ENCODE measurements at places on chromosomes 11 and 22.

GRCh38 chr11:121711236-121711635, 258.5 kb upstream of the SORL1-AS1 start:
- no peak for DNase-seq

DNA sequence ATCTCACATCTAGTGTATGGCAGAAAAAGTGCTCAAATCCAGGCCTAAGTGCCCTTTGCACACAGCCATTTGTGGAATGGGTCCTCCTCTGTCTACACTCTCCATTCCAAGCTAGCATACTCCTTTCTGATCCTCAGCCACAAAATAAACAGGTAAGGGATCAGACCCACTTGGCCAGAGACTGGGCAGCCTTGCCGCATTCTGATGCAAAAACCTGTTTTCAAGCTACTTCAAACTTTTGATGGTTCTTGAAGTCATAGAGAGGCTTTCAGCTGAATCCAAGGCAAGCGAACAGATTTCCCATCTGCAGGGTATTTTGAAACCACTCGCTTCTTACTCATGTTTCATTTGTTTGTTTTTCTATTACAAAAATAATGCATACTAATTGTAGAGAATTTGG, 136.6 kb upstream of the NAV2 start:
- no peak for DNase-seq

DNA sequence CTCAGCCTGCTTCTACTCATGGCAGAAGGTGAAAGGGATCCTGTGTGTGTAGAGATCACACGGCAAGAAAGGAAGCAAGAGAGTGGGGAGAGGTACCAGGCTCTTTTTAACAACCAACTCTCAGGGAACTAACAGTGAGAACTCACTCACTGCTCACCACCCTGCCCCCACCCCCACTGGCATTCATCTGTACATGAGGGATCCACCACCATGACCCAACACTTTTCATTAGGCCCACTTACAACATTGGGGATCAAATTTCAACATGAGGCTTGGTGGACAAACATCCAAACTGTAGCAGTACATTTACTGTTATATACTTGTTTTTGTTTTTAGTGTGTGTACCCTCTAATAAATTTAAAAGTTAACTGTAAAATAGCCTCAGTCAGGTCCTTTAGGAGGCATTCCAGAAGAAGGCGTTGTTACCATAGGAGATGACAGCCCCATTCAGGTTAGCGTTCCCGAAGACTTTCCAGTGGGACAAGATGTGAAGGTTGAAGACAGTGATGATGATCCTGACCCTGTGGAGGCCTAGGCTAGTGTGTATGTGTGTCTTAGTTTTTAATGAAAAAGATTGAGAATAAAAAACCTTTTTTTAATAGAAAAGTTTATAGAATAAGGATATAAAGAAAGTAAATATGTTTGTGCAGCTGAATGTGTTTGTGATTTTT, 11.3 kb downstream of the CUL5 start:
- DNase-seq, result no peak

DNA sequence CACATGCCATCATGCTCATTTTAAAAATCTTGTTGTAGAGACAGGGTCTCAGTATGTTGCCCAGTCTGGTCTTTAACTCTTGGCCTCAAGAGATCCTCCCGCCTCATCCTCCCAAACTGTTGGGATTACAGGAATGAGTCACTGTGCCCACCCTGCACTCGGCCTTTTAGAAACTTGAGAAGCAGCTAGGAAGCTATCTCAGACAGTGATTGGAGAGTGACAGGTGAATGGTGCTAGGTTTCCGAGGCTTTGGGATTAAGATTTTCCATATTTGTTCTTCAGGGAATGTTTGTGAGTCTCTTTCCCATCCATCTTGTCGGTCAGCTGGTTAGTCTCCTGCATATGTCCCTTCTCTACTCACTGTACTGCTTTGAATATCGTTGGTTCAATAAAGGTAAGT, 10.5 kb downstream of the EI24 start:
- no peak for DNase-seq

GRCh38 chr11:15150507-15150906, 35.8 kb downstream of the INSC start:
- DNase-seq, result no peak

DNA sequence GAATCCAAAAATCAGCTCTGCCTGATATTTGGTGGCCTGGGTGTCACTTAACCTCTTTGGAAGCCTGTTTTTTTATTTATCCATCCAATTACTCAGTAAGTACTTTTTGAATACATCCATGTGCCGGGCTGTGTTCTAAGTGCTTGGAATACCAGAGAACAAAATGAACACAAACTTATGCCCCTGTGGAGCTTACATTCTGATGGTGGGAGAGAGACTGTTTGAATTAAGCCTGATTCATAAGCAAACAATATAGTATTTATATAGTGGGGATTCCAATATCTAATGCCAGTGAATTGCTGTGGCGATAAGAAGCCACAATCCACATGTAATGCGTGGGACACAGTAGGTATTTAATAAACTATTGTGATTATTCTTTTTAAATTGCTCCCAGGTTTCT, 19.4 kb downstream of the KCNJ5 start:
- DNase-seq, result no peak

DNA sequence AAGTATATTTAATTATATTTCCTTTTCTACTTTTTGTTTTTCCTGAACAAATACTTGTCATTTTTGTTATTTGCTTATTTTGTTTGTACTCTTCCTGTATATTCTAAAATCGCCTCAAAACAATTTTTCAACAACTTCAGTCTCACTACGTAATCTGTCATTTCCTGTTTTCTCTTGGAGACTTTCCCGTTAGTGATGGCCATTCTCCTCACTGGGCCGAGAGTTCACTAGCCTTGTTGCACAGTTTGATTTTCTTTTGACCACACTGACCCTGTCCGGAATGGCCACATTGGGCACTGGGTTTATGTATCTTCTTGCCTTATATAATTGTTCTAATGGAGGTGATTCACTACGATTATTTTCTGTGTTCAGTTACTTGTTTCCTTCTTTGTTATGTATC, 726.1 kb downstream of the FAM181B start:
- no peak for DNase-seq
